ENCODE measurements at places on chromosomes 6 and 20. TPM values are rescaled to one million over a fixed set of nuclear protein-coding genes. Genes with fewer than 3 reads are reported as not detected.

The ALDH8A1 gene
- total RNA-seq, result 0.46 TPM

The SEMG1 gene
- total RNA-seq, result 2.9 TPM

DNA sequence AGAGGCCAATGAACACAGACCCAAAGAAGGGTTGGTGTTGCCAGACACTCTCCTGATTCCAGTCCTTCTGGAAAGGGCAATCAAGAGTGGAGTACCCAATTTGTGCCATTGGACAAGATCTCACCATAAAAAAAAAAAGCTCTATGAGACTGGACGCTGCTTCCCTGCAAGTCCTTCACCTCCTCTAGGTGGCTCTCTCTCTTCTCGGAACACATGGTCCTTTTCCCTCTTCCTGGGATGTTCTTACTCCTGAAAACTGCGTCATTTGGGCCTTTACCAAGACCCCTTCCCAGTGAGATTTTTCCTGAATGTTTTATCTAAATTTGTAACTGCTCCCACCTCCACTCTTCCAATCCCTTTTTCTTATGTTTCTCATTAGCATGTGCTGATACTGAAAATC is 280.8 kb downstream of the FOXA2 start:
- DNase-seq, result peak; percentile 19

DNA sequence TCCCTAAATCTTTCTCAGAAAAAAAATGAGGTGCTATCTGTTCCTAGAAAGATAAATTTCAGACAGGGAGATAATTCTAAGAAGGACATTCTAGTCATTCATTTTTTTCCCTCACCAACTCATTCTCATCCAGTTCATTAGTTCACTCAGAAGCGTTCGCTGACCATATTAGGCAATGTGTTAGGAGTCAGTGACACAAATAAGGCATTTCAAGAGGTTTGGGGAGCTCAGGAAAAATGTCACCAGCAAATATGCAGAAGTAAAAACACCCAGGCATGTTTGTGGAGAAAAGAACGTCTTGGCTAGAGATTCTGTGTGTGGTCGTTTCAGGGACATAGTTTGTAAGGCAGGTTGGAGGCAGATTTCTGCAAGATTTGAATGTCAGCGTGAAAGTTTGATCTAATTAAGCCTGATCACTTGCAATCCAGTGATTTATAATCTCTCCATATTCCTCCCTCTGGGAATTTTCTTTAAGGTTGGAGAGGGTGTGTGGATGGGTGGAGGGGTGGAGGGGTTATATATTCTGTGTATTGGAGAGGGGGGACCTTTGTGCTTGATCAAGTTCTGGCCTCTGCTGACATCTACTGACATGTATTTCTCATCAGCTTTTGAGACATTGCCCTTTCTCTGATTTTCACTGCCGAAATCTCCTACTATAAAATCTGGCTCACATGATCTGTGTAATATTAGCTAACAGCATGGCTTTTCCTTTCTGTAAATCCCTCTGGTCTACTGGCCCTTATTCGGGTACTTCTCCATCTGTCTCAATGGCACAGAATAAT is 3.6 kb downstream of the MYCT1 start:
- DNase-seq, result no peak
